Right lung (tissue), 10 donors: ENCODE measurements at places on chromosomes 6 and 20. TPM values are rescaled to one million over a fixed set of nuclear protein-coding genes. Genes with fewer than 3 reads are reported as not detected.

DNA sequence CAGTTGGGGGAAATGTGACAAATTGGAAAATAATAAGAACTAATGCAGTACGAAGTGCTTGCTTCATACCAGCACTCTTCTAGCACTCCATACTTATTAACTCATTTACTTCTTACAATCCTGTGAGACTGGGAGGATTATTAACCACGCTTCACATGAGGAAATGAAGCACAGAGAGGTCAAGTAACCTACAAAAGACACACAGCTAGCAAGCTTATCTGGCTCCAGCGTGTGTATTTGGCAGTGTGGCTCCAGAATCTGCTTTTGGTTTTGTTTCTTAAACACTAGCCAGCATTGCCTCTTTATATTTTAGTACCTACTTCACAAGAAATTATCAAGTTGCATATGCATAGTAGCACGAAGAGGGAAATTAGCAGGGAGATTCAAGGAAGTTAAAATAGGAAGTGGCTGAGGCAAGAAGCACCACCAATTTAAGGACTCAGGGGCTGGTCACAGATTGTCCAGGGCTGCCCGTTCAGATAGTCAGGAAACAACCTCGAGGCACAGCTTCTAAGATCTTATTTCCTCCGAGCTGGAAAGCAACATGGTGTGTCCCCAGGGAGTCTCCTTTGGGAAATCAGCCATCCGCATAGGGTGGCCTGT lies 302.7 kb upstream of the PRDM1 start:
- DNase-seq, result no peak

GRCh38 chr20:22681591-22682248 lies 97.3 kb upstream of the FOXA2 start:
- DNase-seq, result no peak

GRCh38 chr6:130882370-130882769 lies 55.2 kb downstream of the SMLR1 start:
- no peak for DNase-seq

- no peak for DNase-seq
Measured at GRCh38 chr6:27237089-27237803, 10.3 kb upstream of the PRSS16 start.

- no peak for DNase-seq
Measured at GRCh38 chr6:129875610-129876520, 14.8 kb upstream of the TMEM244 start.

DNA sequence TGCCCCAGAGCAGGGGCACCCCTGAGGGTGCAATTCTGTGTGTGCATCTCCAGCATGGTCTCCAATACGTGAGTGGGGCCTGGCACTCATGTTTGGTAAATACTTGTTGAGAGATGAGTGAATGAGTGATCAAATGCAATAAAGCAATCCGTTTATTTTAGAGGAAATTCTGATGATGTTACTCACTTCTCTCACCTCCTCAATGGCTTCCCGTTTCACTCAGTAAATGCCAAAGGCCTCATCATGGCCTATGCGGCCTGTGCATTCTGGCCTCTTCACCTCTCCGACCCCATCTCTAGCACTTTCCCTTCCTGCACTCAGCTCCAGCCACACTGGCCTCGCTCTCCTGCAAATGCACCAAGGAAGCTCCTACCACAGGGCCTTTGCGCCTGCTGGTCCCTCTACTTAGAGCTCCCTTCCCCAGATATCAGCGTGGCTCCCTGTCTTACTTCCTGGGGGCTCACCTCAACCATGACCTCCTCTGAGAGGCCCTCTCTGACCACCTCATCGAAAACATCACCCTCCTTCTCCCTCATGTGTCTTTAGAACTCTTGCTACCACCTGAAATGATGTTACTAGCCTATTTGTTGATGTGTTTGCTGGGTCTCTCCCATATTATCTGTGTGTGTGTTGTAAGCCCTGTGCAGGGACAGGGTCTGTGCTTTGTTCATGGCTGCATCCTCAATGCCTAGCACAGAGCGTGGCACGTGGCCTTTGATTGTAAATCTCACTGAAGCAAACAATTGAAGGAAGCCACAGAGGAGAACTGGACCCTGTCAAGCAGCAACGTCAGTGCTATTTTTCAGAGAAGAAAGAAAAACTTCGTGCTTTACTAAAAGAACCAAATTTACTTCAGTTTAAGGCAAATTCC lies 42.6 kb downstream of the RAB44 start:
- no peak for DNase-seq

GRCh38 chr6:33840048-33840926 lies 36.5 kb upstream of the MLN start:
- DNase-seq, result no peak

- no peak for DNase-seq
Measured at GRCh38 chr20:53981752-53982437, 88.5 kb downstream of the BCAS1 start.

- no peak for DNase-seq
Measured at GRCh38 chr20:35363190-35363589, 48.6 kb downstream of the UQCC1 start.

- DNase-seq, result no peak
Measured at GRCh38 chr20:6081236-6081635, 27.4 kb upstream of the LRRN4 start.

DNA sequence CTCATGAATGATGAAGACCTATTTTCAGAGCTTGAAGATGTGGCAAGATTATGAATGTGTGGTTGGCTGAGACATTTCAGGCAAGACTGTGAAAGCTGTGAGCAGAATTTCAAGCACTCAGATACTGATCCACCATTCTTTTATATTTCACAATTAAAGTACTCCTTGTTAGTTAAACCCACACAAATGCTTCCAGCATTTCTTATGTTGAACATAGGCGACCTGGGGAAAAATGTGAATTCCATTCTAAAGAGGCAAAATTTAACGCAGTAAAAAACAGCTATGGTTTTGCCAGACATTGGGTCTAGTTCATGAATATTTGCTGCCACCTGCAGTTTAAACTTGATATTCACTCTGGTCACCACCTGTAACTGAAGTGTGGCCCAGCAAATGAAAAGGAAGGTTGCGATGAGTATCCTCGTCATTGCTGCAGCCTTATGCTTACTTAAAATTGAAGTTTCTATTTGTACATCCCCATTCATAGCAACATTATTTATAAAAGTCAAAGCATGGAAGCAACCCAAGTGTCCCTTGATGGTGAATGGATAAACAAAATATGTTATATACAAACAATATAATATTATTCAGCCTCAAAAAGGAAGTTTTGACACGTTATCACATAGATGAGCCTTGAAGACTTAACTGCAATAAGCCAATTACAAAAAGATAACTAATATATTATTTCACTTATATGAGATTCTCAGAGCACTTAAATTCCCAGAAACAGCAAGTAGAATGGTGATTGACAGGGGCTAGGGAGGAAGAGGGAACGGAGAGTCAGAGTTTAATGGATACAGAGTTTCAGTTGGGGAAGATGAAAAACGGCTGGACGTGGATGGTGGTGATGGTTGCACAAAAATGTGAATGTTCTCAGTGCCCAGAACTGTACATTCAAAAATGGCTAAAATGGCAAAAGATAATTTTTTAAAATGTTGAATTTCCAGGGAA lies 32.4 kb upstream of the FAM184A start:
- DNase-seq, result peak; percentile 69

DNA sequence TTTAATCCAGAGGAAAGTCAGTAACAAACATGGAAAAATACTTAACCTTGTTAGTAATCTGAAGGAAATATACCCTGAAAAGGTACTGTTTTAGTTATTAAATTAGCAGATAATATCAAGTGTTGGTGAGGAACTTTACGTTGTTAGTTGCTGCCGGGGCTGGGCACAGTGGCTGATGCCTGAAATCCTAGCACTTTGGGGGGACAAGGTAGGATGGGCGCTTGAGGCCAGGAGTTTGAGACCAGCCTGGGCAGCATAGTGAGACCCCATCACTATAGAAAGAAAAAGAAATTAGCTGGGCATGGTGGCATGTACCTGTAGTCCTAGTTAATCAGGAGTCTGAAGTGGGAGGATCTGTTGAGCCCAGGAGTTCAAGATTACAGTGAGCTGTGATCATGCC lies 72.7 kb upstream of the DYNLRB1 start:
- DNase-seq, result no peak

DNA sequence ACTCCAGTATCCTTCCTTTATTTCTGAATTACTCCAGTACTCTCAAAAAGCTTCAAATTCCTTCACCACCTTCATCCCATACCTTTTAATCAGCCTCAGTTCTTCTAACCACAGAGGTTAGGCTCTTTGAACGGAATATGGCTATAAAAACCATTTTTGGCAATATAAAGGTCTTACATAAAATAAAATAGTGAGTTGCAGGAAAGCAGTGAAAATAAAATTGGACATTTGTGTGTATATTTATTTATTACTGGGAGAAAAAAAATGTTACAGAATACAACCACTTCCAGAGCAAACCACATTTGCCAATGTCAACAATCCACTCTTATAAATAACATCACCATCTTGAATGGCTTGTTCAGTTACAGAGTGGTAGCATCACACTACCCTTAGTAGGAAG lies 7.7 kb downstream of the HDDC2 start:
- DNase-seq, result no peak

GRCh38 chr6:39197922-39198500 lies 31.3 kb downstream of the KCNK5 start:
- DNase-seq, result no peak

DNA sequence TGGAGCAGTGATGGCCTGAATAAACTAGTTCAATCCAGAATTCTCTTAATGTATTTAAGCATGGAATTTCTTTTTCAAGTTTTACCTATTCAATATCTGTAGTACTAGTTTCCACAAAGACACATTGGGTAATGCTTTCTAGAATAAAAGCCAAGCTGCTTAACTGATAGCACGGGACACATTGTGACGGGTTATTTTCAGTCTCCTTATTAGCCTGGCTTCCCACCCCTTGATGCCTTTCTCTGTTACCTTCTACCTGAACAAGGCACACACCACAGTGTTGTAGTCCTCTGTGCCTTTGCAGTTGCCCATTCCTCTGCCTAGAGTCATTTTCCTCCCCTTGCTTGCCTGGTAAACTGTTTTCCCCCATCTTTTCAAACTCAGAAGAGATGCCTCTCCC lies 139.1 kb downstream of the HDGFL1 start:
- DNase-seq, result no peak

- no peak for DNase-seq
Measured at GRCh38 chr6:33183071-33183683, 9.1 kb downstream of the COL11A2 start.

DNA sequence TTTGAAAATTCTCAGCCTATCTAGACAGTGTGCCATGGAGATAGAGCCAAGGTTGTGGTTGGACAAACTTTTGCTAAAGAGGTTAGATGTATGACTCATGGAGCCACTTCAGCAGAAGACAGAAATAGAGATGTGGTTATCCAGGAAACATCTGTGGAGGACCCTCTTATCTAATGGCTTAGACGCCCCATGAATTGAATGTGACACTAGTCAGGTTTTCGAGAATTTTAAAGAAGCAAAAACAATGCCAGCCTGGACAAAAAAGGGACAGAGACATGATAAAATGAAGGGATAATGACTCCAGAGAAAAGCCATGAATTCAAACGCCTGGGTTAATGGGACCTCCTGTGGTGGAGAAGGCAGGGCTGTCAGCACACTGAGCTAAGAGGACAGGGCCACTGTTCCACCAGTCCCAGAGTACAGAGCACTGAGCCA lies 280.5 kb downstream of the CLVS2 start:
- no peak for DNase-seq

GRCh38 chr6:149895833-149896271 lies 2.1 kb downstream of the RAET1E start:
- DNase-seq, result no peak

DNA sequence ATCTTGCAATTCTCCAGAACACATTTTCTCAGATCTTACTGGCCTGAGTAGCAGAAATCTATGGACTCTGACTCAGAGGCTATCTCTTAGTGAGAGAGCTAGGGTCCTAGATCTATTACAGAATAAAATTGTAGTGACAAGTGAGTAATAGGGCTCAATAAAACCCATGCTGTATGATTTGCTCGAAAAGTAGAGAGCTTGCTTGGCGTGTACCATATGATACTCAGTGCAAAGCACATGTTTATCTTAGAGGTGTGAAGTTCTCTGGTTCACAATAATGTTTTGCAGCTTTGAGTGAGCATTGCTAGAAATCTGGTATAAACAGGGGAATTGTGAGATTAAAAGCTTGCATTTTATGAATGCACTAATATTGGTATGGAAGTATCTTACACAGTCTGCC lies 87.8 kb upstream of the PRSS16 start:
- DNase-seq, result no peak

DNA sequence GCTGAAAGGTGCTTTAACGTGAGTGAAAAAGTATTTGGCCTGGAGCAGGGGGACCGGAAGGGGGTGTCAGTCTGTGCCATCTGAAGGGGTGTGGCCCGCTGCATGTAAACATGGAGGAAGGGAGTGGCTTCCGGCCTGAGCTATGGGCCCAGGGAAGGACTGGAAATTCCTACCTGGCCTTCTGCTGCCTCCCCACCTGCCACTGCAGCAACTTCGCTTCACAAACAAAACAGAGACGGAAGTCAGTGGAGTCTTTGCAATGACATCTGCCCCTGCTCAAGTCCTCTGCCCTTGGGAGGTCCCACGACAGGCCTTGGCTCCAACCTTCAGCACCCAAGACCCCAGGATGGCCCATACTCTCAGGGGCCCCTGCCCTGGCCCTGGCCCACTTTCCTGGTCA lies 28.1 kb upstream of the FOXP4 start:
- DNase-seq, result no peak

DNA sequence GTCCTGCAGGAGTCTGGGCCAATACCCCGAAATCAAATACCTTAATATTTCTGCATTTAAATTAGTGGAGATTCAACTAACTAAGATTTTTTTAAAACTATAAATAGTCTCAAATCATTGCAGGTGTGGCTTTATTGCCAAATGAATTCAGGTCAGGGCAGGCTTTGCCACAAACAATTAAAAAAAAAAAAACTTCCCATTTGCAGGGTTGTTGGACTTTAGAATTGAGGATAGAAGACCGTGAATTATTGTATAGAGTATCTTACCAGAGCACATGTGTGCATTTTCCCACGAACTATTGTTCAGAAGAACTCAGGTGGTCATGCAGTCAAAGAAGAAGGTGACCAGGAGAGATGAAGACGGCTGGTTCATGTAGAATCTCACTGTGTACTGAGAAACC lies 6.6 kb upstream of the PLEKHG1 start:
- DNase-seq, result no peak

- no peak for DNase-seq
Measured at GRCh38 chr6:129544892-129545612, 164.9 kb downstream of the ARHGAP18 start.

- DNase-seq, result no peak
Measured at GRCh38 chr6:43377710-43378229, 8.3 kb upstream of the ZNF318 start.

The NKX2-2 gene
- 0.17 TPM for polyA plus RNA-seq

The RNF144B gene
- 18.0 TPM for polyA plus RNA-seq

The RRAGD gene
- polyA plus RNA-seq, result 2.7 TPM

The TGM3 gene
- polyA plus RNA-seq, result 0.12 TPM

The PPP1R16B gene
- polyA plus RNA-seq, result 6.3 TPM

The DPPA5 gene
- not detected for polyA plus RNA-seq

The RAB44 gene
- 0.13 TPM for polyA plus RNA-seq

The SSTR4 gene
- 0.36 TPM for polyA plus RNA-seq

The RUNX2 gene
- 2.3 TPM for polyA plus RNA-seq

The TPD52L2 gene
- polyA plus RNA-seq, result 86.7 TPM

The ZBTB24 gene
- 13.9 TPM for polyA plus RNA-seq

The IPCEF1 gene
- 4.3 TPM for polyA plus RNA-seq

The XKR7 gene
- 0.12 TPM for polyA plus RNA-seq

The TOP1 gene
- 79.1 TPM for polyA plus RNA-seq

The VNN1 gene
- 0.28 TPM for polyA plus RNA-seq

The MUCL3 gene
- 0.10 TPM for polyA plus RNA-seq
